ENCODE measurements at places on chromosomes 4 and X.
A peak's percentile ranks its signal among the peaks of the same experiment; 100 is the strongest.

DNA sequence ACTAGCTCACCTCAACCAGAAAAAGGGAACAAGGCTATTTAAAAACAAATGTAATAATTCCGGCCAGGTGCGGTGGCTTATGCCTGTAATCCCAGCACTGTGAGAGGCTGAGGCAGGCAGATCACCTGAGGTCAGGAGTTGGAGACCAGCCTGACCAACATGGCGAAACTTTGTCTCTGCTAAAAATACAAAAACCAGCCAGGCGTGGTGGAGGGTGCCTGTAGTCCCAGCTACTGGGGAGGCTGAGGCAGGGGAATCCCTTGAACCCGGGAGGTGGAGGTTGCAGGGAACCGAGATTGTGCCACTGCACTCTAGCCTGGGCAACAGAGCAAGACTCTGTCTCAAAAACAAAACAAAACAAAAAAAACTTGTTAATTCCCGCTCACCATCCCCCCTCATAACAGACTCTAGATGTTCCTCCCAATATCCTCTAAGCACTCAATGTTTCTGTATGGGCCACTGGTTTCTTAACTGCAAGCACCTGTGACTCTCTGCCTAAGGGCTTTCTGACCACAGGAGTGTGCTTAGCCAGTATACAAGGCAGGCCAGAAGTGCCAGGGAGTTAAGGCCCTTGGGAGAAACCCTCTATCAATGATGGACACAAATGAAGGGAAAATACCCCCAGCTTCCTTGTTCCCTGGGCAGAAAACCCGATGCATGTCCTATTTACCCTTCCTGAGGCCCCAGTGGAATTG, 21.0 kb upstream of the THOC2 start:
- DNase-seq, result no peak

DNA sequence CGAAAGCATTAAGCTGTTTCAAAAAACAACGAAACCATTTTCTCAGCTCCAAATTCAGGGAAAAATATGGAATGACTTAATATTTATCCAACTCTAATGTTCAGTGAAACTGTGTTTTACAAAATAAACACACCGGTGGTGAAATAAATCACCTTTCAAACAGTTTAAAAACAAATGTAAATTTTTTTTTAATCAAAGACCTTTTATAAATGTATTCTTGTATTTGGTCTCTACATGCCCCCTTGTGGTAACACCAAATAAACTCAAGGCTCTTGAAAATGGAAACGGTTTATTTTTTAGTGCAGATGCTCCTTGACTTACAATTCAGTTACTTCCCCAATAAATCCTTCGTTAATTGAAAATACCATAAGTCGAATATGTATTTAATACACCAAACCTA, 45.8 kb upstream of the ITM2A start:
- peak; percentile 0 for DNase-seq

DNA sequence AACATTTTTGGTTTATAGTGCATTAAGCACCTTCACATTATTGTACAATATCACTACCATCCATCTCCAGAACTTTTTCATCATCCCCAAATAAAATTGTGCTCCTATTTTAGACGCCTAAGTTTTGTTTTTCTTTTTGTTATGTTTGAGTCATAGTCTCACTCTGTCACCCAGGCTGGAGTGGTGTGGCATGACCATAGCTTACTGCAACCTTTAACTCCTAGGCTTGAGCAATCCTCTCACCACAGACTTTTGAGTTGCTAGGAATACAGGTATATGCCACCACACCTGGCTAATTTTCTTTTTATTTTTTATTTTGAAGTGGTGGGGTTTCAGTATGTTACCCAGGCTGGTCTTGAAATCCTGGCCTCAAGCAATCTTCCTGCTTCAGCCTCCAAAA, 33.9 kb downstream of the PRSS12 start:
- no peak for DNase-seq

DNA sequence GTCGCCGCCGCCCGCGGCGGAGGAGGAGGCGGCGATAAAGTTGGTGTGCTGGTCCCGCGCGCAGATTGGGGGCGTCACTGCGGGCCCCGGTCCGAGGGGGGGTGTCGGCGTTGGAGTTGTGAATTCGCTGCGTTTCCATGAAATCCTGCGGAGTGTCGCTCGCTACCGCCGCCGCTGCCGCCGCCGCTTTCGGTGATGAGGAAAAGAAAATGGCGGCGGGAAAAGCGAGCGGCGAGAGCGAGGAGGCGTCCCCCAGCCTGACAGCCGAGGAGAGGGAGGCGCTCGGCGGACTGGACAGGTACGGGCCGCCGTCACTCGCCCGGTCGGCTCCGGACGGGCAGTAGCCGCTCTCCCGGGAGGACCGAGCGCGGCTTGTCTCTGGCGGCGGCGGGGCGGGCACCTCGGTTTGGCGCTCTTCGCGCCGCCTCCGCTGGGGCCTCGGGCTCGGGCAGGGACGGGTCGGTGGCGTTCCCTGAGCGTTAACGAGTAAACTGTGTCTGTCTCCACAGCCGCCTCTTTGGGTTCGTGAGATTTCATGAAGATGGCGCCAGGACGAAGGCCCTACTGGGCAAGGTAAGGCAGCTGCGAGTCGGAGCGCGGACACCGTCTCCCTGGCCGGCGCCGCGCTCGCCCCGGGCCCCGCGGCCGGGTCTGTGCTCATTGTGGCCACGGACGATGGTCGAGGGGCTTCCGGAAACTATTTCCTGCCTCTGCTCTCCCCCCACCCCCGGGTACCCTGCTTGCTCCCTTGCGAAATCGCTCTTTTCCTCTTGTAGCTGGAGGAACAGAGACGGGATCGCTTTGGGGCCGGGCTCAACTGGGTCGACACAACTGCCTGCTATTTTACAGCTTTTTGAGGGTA, 658 bp downstream of the KDM6A start:
- DNase-seq, result peak; percentile 47

DNA sequence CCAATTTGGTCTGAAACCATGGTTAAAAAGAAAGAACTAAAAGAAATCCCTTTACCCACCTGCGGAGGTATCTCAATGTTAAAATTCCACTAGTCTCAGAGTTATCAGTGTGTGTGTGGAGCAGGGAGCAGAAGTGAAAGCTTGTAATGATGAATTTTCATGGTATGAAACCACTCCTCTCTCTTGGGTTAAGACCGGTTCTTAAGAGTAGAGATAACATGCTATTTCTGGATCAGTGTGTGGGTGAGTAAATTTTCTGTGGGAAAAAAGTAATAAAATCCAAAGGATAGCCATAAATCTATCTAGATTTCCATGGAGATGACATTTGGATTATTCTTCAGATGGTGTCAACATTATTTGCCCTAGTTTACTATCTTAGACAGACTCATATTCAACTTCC, 3.2 kb downstream of the FGF13 start:
- DNase-seq, result no peak

- DNase-seq, result peak; percentile 74
Measured at GRCh38 chrX:106897259-106897658, 5.9 kb downstream of the RIPPLY1 start.

- peak; percentile 14 for DNase-seq
Measured at GRCh38 chrX:20382518-20383297, 116.0 kb upstream of the RPS6KA3 start.

DNA sequence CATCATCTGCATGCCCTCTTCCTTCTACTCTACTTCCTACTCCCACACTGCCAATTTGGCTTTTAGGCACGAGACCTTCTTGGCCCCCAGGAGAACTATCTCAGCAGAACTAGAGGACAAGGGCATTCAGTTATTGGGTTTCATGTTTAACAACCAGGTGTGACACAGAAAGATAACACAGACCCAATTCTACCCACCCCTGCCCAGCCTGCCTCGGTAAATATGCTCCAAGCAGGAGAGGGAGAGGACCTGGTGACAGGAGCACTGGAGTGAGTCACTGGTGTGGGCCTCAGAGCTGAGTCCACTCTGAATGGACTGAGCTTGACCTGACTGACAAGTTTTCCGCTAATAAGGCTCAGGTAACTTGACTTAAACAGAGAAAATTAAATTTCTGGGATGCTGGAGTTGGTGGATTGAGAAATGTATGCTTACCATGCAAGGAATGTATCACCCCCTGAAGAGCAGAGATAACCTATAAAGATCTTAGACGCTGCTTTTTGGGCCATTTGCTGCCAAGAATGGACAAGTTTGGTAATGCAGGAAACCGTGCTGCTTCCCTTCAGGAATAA, 52.5 kb downstream of the CASP3 start:
- DNase-seq, result no peak

DNA sequence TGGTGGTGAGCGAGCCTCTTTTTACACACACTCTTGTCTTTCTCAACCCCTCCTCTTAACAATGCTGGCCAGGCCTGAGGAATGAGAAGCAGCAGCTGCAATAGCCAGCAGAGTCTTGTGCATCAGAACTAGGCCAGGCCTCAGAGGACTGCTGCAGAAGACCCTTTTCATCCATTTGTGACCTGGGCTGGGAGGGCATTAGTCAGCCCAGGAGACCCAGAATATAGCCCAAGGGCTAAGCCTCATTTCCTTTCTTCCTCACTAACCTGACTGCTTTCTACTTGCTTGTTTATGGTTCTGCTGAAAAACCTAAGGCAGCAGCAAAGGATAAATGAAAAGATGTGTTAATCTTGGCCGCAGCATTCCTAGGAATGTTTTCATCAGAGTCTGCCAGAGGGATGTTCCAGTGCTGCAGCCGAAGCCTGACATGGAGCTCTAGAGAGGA, 254.7 kb upstream of the AR start:
- no peak for DNase-seq

GRCh38 chrX:102672856-102673255, 21.6 kb downstream of the GPRASP1 start:
- no peak for DNase-seq

GRCh38 chr4:3417448-3417847, 24.3 kb upstream of the HGFAC start:
- DNase-seq, result no peak

- no peak for DNase-seq
Measured at GRCh38 chrX:79366556-79366872, 620 bp downstream of the ITM2A start.

DNA sequence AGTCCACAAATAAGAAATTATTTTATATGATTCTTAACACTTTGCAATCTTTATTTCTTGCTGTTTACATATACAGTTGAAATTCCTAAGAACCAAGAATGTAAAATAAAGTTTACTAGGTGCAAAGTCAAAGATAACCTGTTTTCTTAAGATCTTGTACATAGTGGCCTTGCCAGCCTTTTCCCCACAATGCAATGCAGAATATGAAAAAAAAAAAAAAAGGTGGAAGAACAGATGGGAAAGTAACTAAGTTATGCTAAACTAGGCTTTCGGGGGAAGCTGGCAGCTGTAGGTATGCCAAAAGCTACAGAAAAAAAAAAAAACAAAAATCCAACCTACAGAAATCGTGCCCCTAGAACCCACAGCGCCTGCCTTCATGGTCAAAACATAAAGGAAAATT, 1588.4 kb downstream of the STIM2 start:
- no peak for DNase-seq

- DNase-seq, result no peak
Measured at GRCh38 chr4:127829014-127829413, 46.9 kb downstream of the HSPA4L start.

DNA sequence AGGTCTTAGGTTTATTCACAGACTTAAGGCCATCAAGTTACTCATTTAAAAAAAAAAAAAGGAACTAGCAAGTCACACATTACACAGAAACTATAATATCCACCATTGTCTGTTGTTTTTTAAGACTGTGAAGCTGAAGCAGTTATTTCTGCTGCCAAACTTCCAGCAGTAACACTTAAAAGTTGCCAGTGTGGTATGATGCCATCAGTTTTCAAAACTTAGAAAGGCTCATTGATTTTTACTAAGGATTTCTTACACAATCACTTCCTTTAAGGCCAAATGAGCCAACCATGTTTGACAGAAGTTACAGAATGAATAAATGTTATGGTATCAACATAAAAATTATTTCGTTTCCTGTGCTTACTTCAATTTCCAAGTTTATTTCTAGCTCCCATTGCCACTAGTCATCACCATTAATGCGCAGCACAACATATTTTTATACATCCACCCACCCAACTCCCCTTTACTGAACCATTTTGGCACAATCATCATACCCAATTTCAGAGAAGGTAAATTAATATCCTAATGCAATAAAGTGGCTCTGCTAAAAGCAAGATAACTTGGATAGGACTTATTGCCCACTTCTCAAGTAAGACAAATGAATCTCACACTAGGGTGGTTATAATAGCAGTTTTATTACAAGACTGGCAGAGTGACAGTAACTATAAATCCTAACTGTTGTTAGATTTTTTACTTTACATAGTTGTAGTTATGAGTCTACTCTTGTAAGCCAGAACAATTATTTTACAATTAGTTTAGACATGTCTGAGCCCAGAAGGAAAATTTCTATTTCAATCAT, 13.1 kb downstream of the PDGFC start:
- DNase-seq, result no peak

DNA sequence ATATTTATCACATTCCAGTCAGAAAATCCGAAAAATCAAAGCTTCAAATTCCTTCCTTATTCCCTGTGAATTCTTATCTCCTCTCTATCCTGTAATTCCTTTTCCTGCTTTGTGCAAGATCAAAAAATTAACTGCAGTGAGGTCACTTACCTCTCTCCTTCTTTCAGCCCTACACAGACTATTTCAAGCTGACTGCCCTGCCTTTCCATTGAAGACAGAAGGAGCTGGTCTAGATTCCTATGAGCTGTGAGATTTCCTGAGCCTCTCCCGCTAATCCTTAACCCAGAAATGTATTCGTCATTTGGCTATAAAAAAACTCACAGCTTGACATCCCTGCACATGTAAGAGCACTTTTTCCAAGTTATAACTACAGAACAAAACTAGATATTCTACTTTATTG, 26.6 kb downstream of the TRIML2 start:
- no peak for DNase-seq

- DNase-seq, result no peak
Measured at GRCh38 chr4:16212138-16212782, 14.0 kb downstream of the TAPT1 start.

DNA sequence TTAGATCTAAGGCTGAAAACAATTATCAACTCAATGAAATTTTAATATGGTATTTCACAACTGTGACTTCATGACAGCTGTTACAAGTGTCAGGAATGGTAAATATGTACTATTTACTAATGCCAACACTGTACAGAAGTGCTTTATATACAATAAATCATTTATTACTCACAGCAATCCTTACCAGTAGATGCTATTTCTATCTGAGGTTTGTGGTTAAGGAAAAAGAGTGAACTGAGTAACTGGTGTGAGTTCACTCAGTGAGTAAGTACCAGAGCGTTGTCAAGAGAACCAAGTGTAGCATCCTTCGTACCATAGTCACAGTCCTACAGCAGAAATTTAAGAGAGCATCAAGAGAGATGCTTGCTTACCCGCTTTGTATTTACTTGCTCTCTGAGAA, 23.3 kb downstream of the MTHFD2L start:
- peak; percentile 78 for DNase-seq

DNA sequence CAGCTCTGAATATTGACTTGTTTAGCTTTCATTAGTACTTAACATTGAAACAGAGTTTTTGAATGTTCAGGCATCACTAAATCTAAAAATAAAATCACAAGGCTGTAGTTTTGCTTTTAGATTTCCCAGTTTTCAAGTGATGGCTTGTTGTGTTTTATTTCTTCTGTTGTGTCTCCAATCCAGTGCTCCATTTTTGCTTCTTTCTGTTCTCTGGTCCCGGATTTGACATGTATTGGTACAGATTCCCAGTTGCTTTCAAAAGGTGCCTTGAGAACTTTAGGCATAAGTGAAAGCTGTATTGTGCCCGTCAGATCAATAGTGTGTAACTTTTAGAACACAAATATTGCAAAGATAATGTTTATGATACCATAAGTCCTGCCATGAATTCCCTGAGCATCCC, 53.2 kb downstream of the ARHGAP10 start:
- DNase-seq, result no peak

All from ELR (cell line).